ENCODE measurements at places on chromosomes 7 and 10.

GRCh38 chr10:57955076-57955475 lies 312.6 kb downstream of the IPMK start:
- no peak for DNase-seq

GRCh38 chr7:213324-213993 lies 21.1 kb downstream of the FAM20C start:
- no peak for DNase-seq

- no peak for DNase-seq
Observed at GRCh38 chr7:116811768-116812167, 50.6 kb upstream of the CAPZA2 start.

DNA sequence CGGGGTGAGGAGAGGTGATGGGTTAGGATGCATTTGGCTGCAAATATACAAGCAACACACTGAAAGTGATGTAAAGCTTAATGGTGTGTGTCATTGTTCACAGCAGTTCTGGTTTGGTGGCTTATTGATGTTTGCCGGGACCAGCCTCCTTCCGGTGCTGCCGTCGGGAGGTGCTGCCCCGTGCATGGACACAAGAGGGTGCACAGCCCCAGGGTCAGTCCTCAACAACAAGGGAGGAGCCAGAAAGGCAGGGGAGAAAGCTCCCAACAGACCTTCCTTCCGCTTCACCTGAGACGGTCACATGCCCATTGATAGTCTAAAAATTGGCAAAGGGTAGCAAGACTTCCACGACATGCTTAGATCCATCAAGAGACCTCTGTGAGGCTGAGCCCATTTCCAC lies 9.5 kb downstream of the RNF32 start:
- DNase-seq: no peak

- no peak for DNase-seq
Observed at GRCh38 chr7:7099584-7100014, 82.7 kb upstream of the C1GALT1 start.

- peak; percentile 33 for DNase-seq
Observed at GRCh38 chr7:98133181-98133580, 26.5 kb downstream of the LMTK2 start.
